PC-3 (cell line): ENCODE measurements at places on chromosomes 16 and 17. TPM values are rescaled to one million over a fixed set of nuclear protein-coding genes. Genes with fewer than 3 reads are reported as not detected.

GRCh38 chr17:79832218-79833109 is 6.8 kb downstream of the CBX4 start:
- peak overlapping the region; percentile 44; the same call in 1 of the 2 replicates for H3K4me3 ChIP-seq
- no peak for DNase-seq
- no peak overlapping the region for H3K27ac ChIP-seq
- H3K27me3 ChIP-seq = no peaks in the 10 kb centered on the region
- H3K36me3 ChIP-seq = peaks cover 14% of the 10 kb centered on the region; the same call in 1 of the 2 replicates
- peaks cover 27% of the 10 kb centered on the region for H3K4me1 ChIP-seq

DNA sequence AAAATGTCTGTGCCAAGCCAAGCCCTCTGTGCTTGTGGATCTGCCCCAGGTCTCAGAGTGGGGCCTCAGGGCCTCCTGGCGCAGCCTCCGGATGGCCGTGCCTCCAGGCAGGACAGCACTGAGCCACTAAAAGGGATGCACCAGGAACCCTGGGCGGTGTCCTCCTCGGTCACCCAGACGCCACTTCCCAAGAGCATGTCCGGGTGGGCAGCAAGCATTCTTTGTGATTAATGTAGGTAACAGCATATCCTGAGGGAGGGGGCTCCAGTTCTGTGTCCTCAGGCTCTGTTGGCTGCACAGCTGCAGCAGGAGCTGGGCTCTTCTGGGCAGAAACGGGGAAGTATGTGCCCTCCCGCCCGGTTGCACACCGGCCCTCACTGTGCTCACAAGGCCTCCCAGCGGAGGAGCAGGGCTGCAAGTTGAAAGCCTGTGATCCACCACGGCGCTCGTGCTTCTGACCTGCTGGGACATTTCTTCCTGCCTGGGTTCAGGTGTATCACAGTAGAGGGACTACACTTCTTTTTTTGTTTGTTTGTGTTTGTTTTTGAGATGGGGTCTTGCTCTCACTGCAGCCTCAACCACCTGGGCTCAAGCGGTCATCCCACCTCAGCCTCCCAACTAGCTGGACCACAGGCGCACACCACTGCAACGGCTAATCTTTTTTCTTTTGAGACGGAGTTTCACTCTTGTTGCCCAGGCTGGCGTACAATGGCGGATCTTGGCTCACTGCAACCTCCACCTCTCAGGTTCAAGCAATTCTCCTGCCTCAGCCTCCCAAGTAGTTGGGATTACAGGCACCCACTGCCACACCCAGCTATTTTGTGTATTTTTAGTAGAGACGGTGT is 37.9 kb upstream of the CHMP6 start:
- no peak overlapping the region for H3K4me3 ChIP-seq
- no peak overlapping the region for H3K27ac ChIP-seq
- no peak for DNase-seq
- peaks cover under 1% of the 10 kb centered on the region; the same call in 1 of the 2 replicates for H3K4me1 ChIP-seq
- H3K36me3 ChIP-seq = no peaks in the 10 kb centered on the region; the same call in 1 of the 2 replicates

GRCh38 chr16:58026139-58026704 is 668 bp downstream of the MMP15 start:
- H3K27ac ChIP-seq = no peak overlapping the region
- H3K4me3 ChIP-seq = peak overlapping the region; percentile 69
- peak; percentile 28 for DNase-seq
- peaks cover 28% of the 10 kb centered on the region for H3K4me1 ChIP-seq
- no peaks in the 10 kb centered on the region for H3K36me3 ChIP-seq
- H3K27me3 ChIP-seq = no peaks in the 10 kb centered on the region

DNA sequence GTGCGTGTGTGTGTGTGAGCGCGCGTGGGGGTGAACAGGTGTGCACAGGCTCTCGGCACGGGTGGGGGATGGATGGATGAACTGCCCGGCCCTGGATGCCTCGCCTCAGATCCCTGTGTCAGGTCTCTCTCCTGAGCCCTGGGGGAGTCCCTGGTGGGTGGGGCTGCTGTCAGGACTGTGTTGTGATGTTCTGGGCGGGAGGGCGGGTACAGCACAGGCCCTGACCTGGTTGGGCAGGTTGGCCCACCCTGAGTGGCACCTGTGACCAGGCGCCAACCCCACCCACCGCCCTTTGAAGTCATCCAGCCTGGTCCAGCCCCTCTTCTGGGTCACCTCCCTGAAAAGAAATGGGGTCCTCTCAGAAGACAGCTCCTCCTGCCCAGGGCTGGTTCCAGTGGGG is 41.6 kb upstream of the TAC4 start:
- no peak overlapping the region for H3K4me3 ChIP-seq
- H3K4me1 ChIP-seq = peaks cover 23% of the 10 kb centered on the region
- DNase-seq = no peak

DNA sequence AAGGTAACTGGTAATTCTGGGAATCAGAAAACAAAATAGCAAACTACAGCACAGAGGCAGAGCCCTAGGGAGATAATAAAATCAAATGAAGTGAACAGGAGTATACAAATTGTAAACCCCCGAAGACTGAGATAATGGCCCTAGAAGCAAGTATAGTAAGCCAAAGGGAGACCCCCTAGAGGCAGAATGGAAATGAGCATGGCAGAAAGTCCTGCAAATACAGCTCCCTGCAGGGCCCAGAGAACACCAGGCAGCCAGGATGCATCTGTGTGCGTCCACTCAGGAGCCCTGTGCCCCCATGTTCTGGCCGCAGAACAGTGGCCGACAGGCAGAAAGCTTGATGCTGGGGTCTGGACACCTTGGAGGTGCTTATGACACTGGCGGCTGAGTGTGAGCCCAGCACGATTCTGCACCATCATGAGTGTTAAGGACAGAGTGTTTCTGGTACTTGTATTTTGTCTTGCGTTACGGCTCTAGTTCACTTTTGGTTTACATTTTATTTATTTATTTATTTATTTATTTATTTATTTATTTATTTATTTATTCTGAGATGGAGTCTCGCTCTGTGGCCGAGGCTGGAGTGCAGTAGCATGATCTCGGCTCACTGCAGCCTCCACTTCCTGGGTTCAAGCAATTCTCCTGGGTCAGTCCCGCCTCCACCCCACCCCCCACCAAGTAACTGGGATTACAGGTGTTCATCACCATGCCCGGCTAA is 48.7 kb downstream of the RGS9 start:
- no peaks in the 10 kb centered on the region for H3K27me3 ChIP-seq
- no peak overlapping the region for H3K4me3 ChIP-seq
- H3K36me3 ChIP-seq = no peaks in the 10 kb centered on the region
- peaks cover 16% of the 10 kb centered on the region for H3K4me1 ChIP-seq
- H3K27ac ChIP-seq = no peak overlapping the region

DNA sequence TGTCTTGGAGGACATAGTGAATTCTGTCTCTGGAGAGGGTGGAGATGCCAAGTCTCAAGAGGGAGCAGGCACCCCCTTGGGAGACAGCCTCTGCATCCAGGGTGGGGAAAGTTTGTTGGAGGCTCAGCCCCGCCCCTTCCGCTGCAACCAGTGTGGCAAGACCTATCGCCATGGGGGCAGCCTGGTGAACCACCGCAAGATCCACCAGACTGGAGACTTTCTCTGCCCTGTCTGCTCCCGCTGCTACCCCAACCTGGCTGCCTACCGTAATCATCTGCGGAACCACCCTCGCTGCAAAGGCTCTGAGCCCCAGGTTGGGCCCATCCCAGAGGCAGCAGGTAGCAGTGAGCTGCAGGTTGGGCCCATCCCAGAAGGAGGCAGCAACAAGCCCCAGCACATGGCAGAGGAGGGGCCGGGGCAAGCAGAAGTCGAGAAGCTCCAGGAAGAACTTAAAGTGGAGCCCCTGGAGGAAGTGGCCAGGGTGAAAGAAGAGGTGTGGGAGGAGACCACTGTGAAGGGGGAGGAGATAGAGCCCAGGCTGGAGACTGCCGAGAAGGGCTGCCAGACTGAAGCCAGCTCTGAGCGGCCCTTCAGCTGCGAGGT is 5.2 kb downstream of the ZNF646 start:
- H3K27ac ChIP-seq = no peak overlapping the region
- 0 out of 2 replicates have a peak, but pooled peaks cover 6% of the 10 kb centered on the region for H3K4me1 ChIP-seq
- peaks cover 10% of the 10 kb centered on the region for H3K36me3 ChIP-seq
- no peaks in the 10 kb centered on the region for H3K27me3 ChIP-seq

DNA sequence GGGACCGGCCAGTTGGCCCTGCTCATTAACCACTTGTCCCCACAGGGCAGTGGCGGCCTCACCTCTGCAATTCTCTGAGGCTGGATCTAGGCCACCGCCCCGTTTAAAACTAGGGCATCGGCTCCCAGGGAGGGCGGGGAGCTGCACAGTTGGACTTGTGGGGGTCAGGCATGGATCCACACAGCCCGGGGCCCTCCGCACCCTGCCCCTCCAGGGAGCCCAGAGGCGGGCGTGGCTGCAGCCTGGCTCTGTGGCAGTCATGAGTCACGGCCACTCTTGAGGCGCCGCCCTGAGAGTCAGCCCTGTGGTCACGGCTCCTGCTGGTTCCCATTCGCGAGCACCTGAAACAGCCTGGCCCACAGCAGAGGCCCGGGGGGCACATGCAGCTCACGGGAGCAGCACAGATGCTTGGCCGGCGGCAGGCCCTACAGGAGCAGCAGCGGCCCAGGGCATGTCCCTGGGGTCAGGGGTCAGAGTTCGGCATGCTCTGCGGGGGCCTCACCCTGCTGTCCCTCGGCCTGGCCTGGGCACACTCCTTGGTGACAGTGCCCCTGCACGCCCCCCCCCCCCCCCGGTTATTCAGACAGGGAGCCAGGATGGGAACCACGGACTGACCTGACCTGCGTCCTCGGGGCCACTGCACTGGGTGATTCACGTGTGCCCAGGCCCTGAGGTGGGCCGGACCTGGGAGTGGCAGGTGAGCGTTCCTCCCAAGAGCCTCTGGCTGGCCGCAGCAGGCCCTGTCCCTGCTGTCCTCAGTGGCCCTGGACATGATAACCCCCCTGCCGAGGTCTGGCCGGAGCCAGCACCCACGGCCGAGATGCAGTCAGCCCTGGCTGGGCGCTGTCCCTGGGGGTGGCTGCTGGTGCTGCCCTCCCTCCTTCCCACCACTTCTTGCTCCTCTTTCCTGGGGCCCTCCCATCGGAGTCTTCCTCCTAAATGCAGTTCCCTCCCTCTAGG is 8.2 kb downstream of the CAPN15 start:
- peak overlapping the region; percentile 50 for H3K27ac ChIP-seq
- no peaks in the 10 kb centered on the region; the same call in 1 of the 2 replicates for H3K36me3 ChIP-seq
- peak; percentile 84 for DNase-seq

- peak; percentile 29 for DNase-seq
- H3K4me1 ChIP-seq = no peaks in the 10 kb centered on the region
- H3K27ac ChIP-seq = no peak overlapping the region
- H3K36me3 ChIP-seq = no peaks in the 10 kb centered on the region
- H3K4me3 ChIP-seq = no peak overlapping the region
Observed at GRCh38 chr17:60695960-60696359, 18.3 kb downstream of the BCAS3 start.

- H3K4me3 ChIP-seq = no peak overlapping the region
- no peaks in the 10 kb centered on the region for H3K36me3 ChIP-seq
- H3K4me1 ChIP-seq = 0 out of 2 replicates have a peak, but pooled peaks cover 4% of the 10 kb centered on the region
- no peaks in the 10 kb centered on the region for H3K27me3 ChIP-seq
- no peak for DNase-seq
Observed at GRCh38 chr16:68599586-68599985, 45.5 kb upstream of the CDH3 start.

DNA sequence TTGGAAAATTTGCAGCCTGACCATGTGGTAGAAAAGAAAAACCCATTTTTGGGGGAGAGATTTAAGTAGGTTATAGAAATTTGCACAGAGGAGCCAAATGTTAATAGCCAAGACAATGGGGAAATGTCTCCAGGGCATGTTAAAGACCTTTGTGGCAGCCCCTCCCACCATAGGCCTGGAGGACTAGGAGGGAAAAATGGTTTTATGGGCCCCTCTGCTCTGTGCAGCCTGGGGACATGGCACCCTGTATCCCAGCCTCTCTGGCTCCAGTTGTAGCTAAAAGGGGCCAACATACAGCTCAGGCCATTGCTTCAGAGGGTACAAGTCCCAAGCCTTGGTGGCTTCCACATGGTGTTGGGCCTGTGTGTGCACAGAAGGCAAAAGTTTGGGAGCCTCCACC is 245.9 kb upstream of the AXIN2 start:
- no peak overlapping the region for H3K27ac ChIP-seq
- DNase-seq = no peak
- H3K4me3 ChIP-seq = no peak overlapping the region
- H3K36me3 ChIP-seq = no peaks in the 10 kb centered on the region; the same call in 1 of the 2 replicates

GRCh38 chr17:68710976-68711375 is 109.8 kb upstream of the FAM20A start:
- H3K27ac ChIP-seq = no peak overlapping the region
- H3K4me1 ChIP-seq = peaks cover 13% of the 10 kb centered on the region; the same call in 1 of the 2 replicates
- DNase-seq = no peak
- peaks cover 21% of the 10 kb centered on the region for H3K27me3 ChIP-seq
- no peaks in the 10 kb centered on the region for H3K36me3 ChIP-seq
- no peak overlapping the region for H3K4me3 ChIP-seq

DNA sequence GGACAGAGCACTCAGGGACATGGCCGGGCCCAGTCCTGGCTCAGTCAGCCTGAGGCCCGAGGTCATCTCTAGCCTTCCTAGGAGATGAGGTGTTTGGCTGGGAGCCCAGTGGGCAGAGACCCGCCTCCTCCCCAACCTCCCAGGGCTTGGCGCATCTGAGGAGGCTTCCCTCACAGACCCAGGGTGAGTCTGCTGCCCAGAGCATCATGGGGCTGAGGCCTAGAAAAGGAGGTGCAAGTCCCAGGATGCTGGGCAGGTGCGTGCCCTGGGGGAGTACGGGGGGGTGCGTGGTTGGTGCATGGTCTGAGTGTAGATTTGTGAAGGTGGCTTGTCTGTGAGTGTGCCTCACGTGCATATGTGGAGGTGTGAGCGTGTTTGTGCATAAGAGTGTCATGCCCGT is 4.7 kb downstream of the PDE6G start:
- H3K4me3 ChIP-seq = no peak overlapping the region
- no peaks in the 10 kb centered on the region for H3K27me3 ChIP-seq
- H3K36me3 ChIP-seq = no peaks in the 10 kb centered on the region
- peaks cover 6% of the 10 kb centered on the region for H3K4me1 ChIP-seq
- no peak overlapping the region for H3K27ac ChIP-seq
- peak; percentile 86 for DNase-seq

DNA sequence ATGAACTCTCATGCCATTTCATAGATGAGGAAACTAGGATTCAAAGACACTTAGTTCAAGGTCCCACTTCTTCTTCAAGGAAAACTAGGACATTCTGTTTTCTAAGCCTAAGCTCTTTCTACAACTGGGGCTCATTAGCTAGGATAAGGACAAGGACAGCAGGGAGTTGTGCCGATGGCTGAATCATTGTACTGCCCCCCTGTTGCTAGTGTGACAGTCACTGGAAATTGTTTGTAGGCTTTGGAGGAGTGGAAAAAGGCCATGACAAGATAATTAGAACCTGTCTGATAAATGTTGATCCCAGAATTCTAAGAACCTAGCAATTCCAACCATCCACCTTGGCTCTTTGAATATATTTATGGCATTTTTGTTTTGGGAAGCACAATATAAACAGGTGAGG is 445.7 kb downstream of the CDH8 start:
- no peak for DNase-seq
- no peaks in the 10 kb centered on the region for H3K27me3 ChIP-seq
- H3K4me1 ChIP-seq = no peaks in the 10 kb centered on the region
- no peaks in the 10 kb centered on the region for H3K36me3 ChIP-seq

The ZP2 gene
- total RNA-seq = not detected in 2 replicates

The CLDN9 gene
- total RNA-seq = 0.33 and 1.2 TPM in 2 replicates

The CACNA1G gene
- total RNA-seq = 0.04 and 0.12 TPM in 2 replicates

The TPSD1 gene
- total RNA-seq = not detected in 2 replicates

The ARHGAP44 gene
- 0.40 and 1.1 TPM in 2 replicates for total RNA-seq

The HOXB2 gene
- total RNA-seq = 1.1 TPM in 1 of 2 replicates, not detected in the other

The NPIPB6 gene
- total RNA-seq = 0.17 and 2.5 TPM in 2 replicates
